ENCODE measurements at places on chromosomes 7 and 10.
A peak's percentile ranks its signal among the peaks of the same experiment; 100 is the strongest.

DNA sequence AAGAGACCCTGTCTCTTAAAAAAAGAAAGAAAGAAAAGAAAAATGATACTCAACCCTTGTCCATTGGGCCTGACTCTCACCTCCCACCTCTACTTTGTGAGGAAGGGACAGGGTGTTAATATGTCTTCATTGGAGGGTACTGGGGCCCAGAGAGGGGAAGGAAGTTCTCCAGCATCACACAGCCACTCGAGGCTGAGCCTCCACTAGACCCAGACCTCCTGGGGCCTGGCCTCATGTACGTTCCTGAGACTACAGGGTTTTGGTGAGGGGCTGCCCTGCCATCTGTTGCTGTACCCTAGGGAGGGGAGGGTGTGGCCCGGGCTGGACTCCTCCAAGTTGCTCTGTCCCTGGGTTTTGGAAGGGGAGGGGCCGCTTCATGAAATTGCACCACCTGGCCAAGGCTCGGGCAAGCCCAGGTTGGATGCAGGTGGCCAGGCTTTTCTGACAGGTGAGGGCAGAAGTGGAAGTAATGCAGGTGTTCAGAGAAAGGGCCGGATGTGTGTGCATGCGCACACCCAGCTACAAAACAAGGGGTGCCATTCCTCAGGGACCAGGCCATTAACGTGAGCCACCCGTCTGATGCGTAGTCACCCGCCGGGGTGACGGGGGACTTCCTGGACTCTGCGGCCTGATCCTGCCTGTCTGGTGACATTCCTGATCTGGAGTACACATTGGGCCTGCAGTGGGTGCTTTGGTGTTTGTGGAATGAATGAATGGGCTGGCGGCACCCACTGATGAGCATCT lies 21.7 kb downstream of the GTF2IRD1 start:
- DNase-seq = no peak

DNA sequence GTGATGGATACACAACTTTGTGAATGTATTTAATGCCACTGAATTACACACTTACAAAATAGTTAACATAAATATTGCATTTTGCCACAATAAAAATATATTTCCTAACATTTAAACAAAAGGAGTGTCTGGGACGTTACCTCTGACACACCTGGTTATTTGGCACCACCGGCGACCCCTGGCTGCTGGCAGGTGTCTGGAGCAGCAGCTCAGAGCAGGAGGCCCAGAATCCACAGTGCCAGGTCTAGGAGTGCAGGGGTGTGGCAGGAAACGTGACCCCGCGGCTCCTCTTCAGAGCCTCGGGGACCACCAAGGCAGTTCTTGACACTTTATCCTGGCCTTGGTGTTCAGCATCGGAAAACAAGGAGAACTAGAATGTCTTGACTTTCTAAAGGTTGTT lies 46.3 kb downstream of the MGMT start:
- DNase-seq = no peak

DNA sequence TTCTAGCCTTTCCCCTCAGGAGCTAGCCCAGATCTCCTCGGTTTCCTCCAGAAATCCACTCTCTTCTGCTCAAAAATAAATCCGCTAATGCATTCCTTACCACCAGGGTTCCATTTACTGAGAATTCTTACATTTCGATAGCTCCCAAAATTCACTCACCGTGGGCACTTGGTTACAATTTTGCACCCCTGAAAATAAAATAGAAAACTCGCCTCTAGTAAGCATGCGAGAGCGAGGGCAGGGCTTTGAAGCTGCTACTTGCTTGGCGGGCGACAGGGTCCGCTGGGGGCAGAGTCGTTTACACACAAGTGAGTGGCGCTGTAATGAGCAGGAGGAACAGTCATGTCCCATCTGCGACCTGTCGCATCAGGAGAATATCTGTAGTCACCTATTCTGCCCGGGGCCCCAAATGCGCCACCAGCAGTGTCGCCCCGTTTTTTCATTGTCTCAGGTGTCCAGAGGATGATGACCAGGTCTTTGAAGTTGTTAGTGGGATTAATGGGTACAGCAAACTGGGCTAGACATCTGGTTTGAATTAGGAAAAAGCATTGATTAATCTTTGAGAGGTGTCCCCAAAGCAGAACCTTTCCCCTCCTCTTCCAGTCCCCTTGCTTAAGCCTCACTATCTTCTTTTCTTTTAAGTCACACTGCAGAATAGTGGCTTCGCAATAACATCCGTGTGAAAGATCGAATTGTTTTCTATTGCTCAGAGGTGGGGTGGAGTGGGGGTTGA lies 1.2 kb upstream of the MEOX2 start:
- DNase-seq = no peak

DNA sequence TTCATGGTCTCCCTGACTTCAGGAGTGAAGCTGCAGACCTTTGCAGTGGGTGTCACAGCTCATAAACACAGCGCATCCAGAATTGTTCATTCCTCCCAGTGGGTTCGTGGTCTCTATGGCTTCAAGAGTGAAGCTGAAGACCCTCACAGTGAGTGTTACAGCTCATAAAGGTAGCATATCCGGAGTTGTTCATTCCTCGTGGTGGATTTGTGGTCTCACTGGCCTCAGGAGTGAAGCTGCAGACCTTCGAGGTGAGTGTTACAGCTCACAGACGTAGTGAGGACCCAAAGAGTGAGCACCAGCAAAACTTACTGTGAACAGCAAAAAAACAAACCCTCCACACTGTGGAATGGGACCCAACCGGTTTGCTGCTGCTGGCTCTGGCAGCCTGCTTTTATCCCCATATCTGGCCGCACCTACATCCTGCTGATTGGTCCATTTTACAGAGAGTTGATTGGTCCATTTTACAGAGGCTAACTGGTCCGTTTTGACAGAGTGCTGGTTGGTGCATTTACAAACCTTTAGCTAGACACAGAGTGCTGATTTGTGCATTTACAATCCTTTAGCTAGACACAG lies 308.8 kb downstream of the PTPRN2 start:
- no peak for DNase-seq

DNA sequence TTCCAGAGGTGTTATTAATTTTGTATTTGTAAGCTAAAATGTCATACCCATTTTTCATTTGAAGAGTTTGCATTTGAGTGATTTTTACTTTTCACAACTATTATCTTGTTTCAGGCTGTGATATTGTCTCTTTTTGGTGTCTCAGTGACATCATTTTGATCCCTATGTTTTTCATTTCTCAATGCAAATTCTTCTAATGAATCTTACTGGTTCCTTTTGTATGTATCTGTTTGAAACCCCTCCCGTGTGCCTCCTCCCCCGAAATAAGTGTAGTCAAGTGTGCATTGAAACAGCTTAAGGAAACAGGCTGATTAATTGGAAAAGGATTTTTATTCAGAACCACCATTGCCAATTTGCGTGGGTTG lies 77.8 kb downstream of the SHH start:
- no peak for DNase-seq

- no peak for DNase-seq
Observed at GRCh38 chr10:5856701-5857004, 33.0 kb downstream of the ANKRD16 start.

- no peak for DNase-seq
Observed at GRCh38 chr10:79107736-79108264, 39.0 kb downstream of the ZMIZ1 start.

DNA sequence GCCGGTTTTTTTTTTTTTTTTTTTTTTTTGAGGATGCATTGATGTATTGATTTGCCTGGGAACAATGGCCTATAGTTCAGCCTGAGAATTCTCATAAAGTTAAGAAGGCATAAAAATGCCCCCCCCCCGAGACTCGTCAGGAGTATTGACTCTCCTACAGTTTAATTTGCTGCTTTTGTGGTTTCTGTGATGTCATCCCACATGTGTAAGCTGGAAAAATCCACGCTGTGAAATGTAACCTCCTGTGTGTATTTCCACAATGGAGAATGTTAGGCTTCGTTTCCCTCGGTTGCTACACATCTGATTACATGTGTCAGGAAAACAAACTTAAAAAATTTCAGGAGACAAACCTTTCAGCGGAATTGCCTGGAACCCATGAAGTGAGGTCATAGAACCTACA lies 117.9 kb downstream of the FANK1 start:
- DNase-seq = no peak

- DNase-seq = no peak
Observed at GRCh38 chr10:16848562-16849154, 31.4 kb upstream of the RSU1 start.

- no peak for DNase-seq
Observed at GRCh38 chr7:30842542-30843451, 68.9 kb upstream of the AQP1 start.

DNA sequence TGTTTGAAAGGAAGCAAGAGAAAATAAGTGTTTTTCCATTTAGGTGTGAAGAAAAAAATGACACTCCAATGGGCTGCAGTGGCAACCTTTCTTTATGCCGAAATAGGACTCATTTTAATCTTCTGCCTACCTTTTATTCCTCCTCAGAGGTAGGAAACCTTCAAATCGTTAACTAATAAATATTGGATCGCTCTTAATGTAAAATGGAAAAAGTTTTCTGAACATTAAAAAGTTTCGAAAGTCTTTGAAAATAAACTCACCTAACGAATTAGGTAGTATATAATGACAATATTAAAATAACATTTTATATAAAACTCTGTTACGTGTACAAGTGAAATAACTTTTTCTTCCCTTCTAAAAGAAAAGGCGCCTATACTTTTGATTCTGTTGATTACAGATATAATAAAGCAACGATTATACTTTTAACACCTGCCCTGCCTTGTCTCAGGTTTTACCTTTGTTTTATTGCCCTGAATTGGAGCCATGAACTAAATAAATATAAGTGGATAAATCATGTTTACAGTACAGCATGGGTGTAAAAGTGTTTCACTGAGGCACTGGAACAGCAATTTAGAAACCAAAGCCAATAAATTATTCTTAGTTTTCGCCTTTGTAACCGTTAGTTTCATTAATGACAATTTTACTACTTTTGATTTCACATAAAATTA lies 804 bp downstream of the BCAP29 start:
- no peak for DNase-seq

GRCh38 chr7:43112459-43112940 lies at the start of gene HECW1:
Gene HECW1, plus strand, starts transcription at chr7:43112647. Its CDS starts 131,259 bp downstream, at chr7:43243906.
- DNase-seq = no peak

DNA sequence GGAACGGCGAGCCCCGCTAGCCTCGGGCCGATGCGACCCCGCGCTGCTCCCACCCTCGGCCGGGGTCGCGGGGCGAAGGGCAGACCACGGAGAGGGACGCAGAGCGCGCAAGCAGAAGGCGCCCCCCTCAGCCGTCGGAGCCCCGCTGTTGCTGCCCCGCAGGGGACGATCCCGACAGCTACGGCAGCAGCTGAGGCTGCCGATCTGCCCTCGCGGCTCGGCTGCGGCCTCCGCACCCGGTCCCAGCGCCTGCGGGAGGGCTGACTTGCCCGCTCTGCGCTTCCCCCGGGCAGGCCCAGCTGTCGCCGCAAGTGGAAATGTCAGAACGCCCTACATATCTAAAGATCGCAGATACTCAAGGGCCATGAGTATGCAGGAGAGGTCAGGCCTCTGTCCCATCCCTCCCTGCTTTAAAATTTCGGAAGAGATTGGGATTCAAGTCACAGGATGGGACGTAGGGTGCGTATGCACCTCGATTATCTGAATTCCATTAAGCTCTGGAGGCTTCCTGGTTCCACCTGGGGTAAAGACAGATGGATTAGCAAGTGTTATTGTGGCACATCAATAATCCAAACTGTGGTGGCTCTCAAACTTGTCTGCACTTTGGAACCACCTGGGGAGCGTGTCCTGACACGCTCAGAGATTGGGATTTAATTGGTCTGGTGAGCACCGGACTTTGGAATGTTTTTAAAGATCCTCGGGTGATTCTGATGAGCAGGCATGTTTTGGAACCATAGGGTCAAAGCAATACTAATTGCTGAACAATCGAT lies at the start of gene CRPPA:
TSS of gene CRPPA (minus strand) at position 206 of the 770 bp plus-strand sequence. CDS start 216 bp downstream, outside the sequence.
- peak; percentile 48 for DNase-seq

DNA sequence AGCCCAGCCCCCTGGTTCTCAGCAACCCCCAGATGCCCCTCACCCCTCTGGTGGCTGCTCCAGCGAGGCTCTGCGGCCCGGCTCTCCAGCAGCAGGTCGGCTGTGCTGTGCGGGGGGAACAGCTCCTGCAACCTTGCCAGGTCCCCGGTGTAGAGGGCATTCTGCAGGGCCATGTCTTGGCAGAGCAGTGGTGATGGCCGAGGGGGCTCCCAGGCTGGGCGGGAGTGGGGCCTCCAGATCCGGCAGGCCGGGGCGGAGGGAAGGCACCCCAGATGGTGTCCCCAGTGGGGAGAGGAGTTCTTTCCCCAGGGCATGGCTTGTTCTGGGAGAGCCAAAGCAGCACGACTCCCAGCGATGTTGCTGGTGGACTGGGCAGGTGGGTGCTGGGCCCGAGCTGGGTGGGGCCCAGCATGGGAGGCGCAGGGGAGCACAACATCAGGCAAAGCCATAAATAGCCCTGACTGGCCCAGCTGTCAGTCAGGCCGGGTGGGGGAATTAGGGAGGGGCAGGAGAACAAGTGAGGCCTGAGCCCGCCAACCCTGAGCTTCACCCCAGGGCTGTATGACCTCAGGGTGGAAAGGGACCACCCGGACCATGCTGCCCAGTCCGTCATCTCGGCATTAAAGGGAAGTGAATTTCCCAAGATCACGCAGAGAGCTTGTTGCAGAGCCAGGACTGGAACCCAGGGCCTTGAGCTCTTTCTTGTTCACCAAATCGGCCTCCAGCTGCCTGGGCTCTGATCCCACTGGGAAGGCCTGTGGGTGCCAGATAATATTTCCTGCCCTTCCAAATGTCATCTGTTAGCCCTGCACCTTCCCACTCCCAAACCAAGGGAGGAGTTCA lies 580 bp upstream of the ASB10 start:
- no peak for DNase-seq

DNA sequence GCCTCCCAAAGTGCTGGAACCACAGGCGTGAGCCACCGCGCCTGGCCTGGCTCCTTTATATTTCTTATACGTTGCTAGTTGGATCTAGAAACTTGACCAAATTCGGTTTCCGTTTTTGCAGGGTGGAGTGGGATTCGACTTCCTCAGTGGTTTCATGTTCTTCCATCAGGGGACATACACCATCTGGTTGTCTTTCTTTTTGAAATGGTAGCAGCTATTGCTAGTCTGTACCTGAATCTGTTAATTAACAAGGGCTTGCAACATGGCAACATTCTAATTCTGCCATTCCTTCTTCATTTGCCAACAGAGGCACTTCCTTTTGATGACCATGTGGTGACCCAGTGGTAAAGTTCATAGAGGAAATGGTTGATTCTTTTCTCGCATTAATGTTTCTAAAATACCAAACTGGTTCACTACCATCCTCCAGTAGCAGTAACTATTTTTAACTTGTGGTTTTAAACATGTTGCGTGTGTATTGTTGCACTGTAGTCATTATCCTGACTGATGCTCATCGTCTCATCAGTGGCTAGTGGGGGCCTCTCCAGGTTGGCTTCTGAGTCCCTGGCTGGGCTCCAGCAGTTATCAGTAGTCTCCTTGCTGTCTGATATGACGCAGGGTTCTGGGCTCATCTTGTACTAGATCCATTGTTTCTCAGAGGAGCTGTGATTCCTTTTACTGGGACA lies 159.2 kb downstream of the RGS10 start:
- no peak for DNase-seq

DNA sequence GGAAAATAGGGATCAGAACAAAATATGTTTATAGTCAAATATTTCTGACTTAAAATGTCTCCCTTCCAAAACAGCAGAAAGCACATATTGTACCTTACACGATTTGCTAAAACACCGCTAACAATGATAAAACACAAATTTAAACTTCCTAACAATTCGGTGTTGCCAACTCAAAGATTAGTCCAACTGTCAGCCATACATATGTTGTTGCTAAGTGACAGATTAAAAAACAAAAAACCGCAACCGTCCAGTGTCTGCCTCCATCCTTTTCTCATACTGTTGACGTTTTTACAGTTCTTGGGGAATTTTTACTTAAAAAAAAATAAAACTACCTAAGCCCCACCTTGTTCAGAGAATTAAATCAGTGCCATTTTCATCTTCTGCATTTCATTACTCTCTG lies 118.0 kb downstream of the RAB11FIP2 start:
- no peak for DNase-seq
